ENCODE measurements at places on chromosomes 6 and 20.

DNA sequence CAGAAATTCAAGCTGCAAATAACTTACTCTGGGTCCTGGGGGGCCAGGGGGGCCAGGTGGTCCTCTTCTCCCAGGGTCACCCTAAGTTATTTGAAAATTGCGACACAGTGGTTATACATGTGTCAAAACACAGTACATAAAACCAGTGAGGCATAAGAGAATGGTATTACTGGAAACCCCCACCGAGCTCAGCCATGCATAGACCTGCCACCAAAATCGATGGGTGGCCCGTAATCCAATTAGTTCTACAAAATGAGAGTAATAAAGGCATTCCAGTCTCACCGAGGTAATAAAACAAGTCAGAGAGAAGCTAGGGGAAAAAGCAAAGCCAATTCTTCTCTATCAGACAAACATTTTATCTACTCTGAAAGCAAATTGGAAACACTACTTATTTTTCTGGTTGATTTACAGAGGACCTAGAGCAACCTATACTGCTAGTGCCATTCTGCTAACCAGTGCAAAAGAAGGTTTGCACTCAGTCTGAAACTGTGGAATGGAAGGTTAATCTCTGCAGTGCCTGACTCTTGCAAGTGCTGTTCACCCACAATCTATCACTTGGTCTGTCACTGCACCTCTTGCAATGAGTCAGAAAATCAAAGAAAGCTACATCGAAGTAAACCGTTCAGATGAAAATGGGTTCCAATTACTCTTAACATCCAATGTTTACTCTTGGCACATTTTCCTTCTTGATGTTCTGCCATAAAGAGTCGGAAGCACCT lies 32.4 kb downstream of the COL9A1 start:
- no peak for DNase-seq

- DNase-seq: no peak
Observed at GRCh38 chr20:9551808-9552550, 37.6 kb downstream of the LAMP5 start.

- no peak for DNase-seq
Observed at GRCh38 chr6:144314562-144314961, 29.4 kb downstream of the UTRN start.

DNA sequence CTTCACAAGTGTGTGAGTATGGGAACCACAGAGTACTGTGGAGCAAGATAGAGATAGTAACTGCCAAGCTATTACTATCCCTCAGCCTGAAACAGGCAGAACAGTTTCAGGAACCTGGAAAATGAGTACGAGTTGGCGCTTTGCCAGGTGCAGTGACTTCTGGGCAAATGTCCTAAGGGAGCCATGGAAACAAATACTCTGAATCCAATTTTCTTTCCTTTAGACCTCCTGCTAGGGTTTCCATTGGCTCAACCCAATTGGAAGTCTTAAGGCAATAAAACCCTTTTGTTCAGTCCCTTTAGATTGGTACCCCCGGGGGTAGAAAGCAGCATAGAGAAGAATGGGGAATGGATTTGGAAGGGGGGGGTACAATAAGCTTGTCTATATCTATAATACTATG lies 205.0 kb upstream of the EPHA7 start:
- no peak for DNase-seq

- DNase-seq: no peak
Observed at GRCh38 chr20:53344891-53345290, 248.7 kb downstream of the ZNF217 start.

- DNase-seq: no peak
Observed at GRCh38 chr20:47011984-47012383, 117.3 kb downstream of the EYA2 start.

- no peak for DNase-seq
Observed at GRCh38 chr6:165718491-165718891, 55.5 kb upstream of the PDE10A start.

- DNase-seq: no peak
Observed at GRCh38 chr20:33893314-33893713, 82.2 kb downstream of the CHMP4B start.

DNA sequence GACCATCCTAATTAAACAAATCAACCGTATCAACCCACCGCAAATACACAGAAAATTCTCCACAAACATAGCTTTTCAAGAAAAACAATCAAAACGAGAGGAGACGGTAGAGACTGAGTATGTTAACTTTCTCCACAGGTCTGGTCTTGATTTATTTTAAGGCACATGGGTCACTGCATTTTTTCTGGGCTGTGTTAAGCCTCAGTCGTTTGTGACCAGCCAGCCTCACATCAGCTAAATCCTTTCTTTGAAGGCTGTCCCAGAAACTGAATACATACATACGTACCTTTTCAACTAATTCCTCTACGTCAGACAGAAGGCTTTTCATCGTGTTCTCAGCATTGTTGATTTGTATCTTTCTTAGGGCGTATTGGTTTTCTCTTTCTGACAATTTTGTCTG lies 69.4 kb downstream of the LAMA4 start:
- no peak for DNase-seq

GRCh38 chr6:9254251-9254650 lies 818.9 kb upstream of the SLC35B3 start:
- no peak for DNase-seq

DNA sequence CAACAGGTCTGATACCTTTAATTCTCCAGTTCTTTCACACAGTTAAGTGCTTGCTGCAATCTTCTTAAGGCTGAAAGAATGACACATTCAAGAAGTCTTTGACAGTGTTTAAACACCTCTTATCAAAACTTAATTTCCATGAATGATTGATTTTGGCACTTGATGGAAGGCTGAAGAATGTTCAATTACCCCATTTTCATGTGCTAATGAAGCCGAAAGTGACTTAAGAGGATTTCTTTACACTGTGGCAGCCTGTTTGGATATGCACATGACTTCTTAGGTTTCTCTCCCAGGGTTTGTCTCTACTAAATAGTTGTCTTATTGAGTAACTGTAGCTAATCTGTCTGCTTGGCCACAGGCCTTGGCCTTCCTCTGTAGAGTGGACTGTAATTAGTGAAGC lies 81.1 kb upstream of the PRDM1 start:
- no peak for DNase-seq

GRCh38 chr6:10140136-10140535 lies 274.7 kb downstream of the TFAP2A start:
- DNase-seq: no peak

- DNase-seq: no peak
Observed at GRCh38 chr6:131740161-131740560, 29.3 kb upstream of the CTAGE9 start.

DNA sequence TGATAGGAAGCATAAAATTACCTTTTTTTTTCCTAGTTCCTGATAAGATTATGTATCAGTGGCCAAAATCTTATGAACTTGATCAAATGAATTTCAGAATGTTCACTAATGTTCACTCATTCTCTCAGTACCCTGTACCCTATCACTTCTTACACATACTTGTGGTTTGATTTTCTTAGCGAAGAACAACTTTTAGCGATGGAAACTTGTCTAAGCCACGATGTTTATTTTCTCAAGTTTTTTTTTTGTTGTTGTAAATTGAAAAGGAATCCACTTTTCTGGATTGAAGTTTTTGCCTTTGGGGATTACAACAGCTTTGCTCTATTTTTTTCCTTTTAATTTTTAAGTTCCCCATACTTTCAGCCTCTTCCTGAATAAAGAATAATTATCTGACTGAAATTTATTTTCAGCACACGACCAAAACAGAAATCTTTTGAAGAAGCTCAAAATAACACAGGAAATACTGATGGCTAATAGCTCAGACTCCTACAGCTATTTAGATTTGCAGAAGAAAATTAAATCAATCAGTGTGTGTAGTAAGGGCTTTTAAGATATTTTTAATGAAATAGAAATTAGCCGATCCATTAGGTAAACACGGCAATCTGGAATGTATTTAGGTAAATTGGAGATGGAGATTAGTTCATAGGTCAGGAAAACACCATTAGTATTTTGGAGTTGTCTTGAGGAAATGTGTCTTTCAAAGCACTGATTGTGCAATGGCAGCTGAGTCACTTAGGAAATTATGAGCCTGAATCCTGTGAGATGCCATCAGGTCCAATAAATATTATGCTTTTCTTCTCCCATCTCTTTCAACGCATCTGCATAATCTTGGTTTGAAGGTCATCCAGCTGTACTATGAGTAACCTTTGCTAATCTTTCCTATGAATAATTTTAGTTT lies 217.5 kb downstream of the GJA1 start:
- DNase-seq: no peak

- no peak for DNase-seq
Observed at GRCh38 chr6:53833155-53833554, 38.4 kb downstream of the LRRC1 start.

- DNase-seq: no peak
Observed at GRCh38 chr6:83480470-83480869, 31.9 kb upstream of the PRSS35 start.

DNA sequence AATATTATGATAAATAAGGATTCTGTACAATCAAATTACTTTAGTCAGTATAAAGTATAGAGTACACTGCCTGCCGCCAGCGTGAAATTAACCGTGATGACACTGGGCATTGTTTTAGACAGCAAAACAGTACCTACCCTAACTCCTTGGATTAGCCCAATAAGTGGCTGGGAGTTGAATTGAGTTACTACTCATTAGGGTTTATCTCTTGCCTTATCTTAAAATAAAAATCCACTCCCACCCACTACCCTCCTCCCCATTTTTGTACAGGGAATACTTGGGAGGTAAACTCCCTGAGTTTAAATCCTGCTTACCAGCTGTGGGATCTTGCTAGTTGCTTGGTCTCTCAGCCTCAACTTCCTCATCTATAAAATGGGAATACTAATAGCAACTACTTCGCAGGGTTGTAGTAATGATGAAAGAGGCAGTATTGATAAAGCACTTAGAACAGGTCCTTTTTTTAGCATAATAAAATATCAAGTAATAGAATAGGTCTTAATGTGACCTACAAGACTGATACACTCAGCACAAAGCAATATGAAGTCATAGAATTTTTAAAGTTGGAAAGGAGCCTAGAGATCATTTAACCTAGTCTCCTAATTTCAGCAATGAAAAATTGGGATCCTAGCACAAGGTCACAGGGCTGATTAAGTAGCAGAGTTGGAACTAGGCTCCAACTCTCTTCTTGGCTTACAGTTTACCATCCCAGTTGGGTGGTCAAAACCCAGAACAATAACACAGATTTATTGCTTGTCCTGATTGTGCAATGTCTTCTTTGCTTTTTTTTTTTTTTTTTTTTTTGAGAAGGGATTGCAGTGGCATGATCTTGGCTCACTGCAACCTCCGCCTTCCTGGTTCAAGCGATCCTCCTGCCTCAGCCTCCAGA lies 23.8 kb downstream of the PHACTR2 start:
- DNase-seq: no peak

GRCh38 chr6:119148098-119148824 lies 69.8 kb upstream of the FAM184A start:
- no peak for DNase-seq

DNA sequence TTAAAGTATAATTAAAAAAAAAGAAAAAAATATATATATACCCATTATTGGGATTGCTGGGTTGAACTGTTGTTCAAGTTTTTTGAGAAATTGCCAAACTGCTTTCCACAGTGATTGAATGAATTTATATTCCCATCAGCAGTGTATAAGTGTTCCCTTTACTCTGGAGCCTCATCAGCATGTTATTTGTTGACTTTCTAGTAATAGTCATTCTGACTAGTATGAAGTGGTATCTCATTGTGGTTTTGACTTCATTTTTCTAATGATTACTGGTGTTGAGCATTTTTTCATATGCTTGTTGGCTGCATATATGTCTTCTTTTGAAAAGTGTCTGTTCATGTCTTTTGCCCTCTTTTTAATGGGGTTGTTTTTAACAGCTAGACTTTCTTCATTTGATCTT lies 1260.8 kb upstream of the GJE1 start:
- no peak for DNase-seq
